Pancreas (tissue), 10 donors: ENCODE measurements at places on chromosomes 6 and 20.

GRCh38 chr6:33620158-33620855 lies 815 bp upstream of the ITPR3 start:
- peak; percentile 52 for DNase-seq

DNA sequence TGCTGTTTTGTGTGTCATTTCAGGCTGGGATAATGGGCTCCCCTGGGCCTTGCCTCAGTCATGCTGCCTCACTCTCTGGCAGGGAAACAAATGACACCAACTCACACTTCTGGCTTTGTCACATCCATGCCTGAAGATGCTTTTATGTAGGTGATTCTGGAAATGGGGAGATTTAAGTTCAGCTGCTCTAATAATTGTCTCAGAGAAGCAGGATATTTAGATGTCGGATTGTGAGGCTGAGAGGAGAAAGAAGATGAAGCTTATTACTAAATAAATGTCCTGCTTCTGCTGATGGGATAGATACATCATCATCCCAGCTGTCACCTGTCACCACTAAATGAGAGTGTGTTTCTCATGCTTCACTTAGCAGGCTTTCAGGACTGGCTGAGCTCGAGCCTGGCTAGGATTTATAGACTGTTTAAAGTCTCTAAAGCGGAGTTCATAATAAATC lies 480.2 kb upstream of the SPTLC3 start:
- no peak for DNase-seq

DNA sequence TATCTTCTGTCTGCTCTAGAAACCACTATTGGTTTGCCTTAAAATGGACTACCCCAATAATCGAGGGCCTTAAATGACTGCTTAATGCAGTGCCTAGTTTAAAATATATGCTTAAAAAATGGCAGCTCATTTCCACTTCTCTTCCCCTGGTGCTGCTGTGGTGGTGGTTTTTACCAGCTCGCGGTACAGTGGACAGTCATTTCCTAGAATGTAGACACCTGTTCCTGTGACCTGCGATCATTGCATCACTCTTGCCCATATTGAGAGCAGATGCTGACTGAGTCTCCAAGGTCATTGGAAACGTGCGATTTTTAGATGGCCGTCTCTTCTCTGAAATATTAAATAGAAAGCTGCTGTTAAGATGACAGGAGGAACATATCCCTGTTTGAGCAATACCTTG lies 164.1 kb downstream of the UTRN start:
- DNase-seq: no peak

DNA sequence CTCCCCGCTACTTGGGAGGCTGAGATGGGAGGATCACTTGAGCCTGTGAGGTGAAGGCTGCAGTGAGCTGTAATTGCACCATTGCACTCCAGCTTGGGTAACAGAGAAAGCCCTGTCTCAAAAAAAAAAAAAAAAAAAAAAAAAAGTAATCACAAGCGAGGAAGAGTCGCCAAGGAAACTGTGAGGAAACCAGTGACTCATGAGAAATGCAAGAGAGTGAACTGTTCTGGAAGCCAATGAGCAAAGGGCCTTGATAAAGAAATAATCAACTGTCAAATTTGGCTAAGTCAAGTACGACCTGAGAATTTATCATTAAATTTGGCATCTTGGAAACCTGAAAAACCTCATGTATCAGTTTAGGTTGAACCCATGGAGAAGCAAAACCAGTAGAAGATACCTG lies 16.1 kb upstream of the LAMP5 start:
- no peak for DNase-seq

DNA sequence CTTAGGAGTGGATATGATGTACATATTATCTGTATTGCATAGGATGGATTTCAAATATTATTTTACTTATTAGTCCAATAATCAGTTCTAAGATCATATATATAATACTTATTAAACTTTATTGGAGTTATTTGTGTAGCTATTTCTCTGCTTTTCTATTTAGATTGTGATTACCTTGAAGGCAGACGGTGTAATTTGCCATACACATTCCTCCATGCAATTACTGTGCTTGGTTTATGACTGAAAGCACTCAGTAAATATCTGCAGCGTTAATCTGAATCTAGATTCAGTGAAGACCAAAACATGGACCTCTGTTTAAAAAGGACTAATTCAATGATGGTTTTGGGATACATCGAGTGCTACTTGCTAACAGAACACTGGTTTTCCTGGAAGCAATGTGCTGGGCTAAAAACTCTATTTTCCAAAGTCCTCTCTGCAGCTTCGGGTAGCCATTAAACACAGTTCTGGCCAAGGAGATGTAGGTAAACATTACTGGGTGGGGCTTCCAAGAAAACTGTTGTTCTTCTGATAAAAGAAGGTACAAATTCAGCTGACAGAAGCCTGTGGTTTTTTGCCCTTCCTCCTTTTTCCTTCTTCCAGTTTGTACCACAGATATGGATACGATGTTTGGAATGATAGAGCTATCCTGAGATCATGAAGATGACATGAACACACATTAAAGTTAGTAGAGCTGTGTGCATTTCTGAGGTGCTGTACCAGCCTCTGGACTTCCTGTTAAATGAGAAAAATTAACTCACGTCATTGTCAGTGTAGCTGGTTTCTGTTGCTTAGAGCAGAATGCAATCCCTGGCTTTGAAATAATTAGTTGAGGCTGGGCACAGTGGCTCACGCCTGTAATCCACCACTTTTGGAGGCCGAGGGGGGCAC lies 136.5 kb upstream of the NUP153 start:
- no peak for DNase-seq

DNA sequence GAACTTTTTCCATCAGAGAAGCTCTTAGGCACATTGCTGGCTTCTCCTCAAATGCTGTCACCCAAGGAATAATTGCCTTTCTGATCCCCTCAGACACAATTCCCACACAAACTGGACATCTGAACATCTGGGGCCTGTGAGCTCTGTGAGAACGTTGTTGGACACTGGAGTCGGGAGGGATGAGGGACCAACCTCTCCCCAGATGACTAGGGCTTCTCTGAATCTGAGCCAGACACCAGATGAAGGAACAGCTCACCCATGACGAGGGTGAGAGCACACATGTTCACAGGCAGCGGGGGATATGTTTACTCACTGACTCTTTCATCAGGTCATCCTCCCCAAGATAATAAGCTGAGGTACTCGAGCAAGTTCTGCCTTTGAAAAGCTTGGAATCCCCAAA lies 283.9 kb upstream of the SUPT3H start:
- no peak for DNase-seq
